Hepatic stellate cell (primary cell): ENCODE measurements at places on chromosomes 2 and 18.
A peak's percentile ranks its signal among the peaks of the same experiment; 100 is the strongest.

GRCh38 chr2:240946046-240946445 lies 39.9 kb downstream of the CROCC2 start:
- no peak for DNase-seq

DNA sequence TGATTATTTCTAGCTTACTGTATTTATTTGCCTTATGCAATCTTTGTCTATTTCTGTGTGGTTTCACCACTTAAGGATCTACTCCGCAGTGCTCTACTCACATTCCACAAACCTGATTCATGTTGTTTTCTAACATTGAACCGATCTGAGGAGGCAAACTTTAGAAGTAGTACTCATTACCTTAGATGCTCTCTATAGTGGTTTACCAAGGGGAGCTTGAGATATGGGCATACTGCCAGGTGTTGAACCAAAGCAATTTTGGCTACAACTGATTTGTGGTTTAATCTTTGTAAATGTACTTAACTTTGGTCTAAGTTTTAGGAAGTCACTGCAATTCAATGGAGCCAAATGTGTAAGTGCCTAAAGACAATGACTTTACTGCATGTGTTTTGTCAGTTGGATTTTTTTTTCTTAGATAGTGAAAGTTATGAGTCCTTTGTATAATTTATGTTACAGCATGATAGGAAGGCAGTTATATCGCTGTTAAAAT lies 50.1 kb downstream of the MAP2 start:
- peak; percentile 40 for DNase-seq

DNA sequence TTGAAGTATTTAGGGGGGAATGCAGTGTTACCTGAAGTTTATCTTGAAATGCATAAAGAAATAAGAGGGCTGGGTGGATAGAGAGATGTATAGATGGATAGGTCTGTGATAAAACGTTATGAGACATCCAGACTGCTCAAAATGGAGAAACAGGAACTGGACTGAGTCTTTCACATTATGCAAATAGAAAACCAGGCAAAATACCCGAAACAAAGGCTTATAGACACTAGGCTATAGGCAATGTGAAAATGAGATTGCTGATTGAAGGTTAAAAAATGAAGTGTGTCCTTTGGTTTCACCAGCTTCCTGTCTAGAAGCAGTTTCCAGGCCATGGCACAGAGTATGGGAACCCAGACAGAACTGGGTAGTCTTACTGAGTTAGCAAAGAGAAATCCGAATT lies 24.9 kb upstream of the SLC3A1 start:
- no peak for DNase-seq

- DNase-seq, result no peak
These were observed 360.3 kb downstream of the LRRTM1 start for GRCh38 chr2:79944205-79944604.

- no peak for DNase-seq
These were observed 2.5 kb downstream of the HPCAL1 start for GRCh38 chr2:10305254-10305635.

DNA sequence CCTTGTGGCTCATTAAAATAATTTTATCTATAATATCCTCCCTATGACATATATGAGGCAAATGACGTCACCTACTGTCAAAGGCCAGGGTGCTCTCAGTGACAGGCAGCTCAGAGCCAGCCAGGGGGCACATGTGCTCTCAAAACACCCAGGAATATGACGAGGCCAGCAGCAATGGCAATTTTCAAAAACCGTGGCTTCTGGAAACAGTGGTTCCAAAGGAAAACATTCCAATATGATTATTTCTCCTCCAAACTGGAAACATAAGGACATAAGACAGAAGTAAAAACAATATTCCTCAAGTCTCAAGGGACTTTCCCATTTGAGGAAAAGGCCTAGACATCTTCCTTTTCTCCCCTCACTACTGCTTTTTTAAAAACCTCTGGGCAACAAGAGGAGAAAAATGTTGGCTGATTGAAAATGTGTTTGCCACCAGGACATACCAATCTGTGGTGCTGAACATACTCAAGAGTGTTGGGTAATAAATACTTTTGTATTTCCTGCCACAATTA lies 40.8 kb downstream of the RNF152 start:
- DNase-seq, result peak; percentile 77

- no peak for DNase-seq
These were observed 13.2 kb downstream of the PRELID3A start for GRCh38 chr18:12420821-12421421.

DNA sequence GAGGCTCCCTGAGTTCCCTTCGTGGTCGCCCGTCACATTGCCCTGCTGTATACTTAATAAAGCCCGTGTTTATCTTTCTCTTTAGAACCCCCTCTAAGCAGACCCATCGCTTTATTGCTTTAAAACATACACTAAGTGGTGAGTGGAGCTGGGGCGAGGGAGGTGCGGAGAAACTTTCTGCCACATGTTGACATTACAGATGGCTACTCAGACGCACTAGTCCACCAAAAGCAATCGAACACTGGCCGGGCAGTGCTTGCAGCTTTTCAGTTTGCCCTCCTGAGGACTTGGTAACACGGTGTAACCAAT lies 859 bp upstream of the COLEC12 start:
- no peak for DNase-seq

GRCh38 chr2:235692076-235692475 lies 198.2 kb downstream of the AGAP1 start:
- no peak for DNase-seq

DNA sequence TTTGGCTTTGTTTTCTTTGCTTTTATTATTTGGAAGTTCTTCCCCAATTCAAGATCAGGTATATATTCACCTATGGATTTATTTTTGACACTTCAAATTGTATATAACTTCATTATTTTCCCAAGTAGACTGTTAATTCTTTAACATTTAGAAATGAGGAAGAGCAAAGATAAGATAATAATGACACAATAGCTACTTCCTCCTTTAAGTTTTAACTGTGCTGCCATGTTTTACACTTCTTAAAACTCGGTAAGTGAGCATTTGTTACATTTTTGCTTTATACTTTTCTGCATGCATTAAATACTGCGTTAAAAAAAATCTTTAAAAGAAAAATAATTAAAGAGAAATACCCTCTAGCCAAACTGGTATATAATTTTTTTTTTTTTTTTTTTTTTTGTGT lies 32.5 kb downstream of the SLC66A3 start:
- no peak for DNase-seq

GRCh38 chr2:222391743-222392285 lies 32.5 kb upstream of the SGPP2 start:
- DNase-seq, result no peak

DNA sequence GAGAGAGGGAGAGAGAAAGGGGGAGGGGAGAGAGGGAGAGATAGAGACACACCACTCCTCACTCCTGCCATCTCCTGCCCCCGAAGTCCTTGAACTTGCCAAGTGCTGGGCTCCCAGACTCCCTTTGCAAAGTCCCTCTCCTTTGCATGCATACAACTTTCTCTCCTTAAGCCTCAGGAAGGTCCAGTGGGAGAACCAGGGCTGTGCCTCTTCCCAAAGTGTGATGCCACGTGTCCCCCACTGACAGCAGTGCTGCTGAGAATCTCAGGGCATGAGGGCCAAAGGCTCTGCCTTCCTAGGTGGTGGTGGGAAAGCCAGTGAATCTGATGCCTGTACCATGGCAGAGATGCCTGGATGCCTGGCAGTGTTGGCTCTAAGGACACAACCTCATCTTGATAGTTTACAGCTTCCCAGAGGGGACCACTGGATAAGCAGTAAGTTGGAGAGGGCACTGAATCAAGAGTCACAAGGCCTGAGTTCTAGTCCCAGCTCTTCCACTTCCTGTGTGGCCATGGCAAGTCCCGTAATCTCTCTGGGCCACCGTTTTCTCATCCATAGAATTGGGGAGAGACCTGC lies 103.4 kb downstream of the CLIP4 start:
- no peak for DNase-seq

- no peak for DNase-seq
These were observed 6.6 kb downstream of the GAREM2 start for GRCh38 chr2:26179446-26179913.

DNA sequence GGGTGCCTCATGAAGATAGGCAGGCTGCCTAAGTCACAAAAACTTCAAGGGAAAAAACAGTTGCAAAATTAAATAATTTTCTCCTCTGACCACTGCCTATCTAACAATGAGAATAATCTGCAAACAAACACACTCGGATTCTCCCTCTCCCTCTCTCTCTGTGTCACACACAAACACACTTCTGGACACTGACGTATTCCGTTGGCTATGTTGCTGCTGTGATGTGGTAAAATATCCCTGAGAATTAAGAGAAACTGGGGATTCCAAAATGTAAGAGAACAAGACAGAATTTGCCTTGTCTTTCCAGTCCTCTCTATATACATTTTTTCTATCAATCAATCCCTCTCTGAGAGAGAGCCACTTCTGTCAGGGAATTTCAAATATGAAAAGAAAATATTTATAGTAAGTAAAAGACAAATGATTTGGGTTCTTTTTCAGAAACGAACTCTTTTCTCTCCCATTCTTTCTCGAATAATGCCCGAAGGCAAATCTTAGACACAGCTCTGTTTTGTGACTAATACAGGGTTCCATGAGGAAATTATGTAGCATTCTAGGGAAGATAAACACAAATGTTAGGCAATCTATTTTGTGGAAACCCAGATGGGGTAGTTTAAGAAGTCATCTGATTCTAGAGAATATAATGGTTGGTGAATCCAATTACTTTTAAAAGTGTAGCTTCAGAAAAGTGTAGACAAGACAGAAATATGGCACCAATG lies 310.3 kb upstream of the CYP26B1 start:
- DNase-seq, result no peak

DNA sequence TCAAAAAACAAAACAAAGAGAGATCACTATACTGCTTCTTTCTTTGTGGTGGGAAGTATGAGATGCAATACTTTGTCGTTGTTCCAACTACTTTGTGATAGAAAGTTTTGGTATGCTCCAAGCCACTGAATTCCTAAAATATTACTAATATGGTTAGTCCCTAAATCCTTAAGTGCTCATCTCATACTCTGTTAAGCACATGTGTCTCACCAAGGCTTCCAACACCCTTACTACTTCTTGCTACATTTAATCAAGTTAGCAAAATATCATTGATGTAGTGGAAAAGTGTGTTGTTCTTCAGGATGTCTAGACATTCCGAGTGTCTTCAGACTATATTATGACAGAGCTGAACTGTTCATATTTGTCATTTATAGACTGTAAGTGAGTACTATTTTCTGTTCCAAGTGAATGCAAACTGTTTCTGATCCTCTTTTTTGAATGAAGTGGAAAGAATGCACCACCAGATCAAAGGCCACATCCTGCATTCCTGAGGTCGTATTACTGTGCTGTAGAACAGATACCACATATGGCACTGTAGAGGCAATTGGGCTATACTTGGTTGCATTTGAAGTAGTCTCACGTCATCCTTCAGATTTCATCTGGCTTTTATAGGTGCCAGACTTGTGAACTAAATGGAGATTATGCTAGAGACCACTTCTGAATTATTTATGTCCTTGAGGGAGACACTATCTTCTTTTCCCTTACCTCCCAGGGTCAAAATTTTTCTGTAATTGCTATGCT lies 298.4 kb upstream of the ZNF521 start:
- DNase-seq, result peak; percentile 36

DNA sequence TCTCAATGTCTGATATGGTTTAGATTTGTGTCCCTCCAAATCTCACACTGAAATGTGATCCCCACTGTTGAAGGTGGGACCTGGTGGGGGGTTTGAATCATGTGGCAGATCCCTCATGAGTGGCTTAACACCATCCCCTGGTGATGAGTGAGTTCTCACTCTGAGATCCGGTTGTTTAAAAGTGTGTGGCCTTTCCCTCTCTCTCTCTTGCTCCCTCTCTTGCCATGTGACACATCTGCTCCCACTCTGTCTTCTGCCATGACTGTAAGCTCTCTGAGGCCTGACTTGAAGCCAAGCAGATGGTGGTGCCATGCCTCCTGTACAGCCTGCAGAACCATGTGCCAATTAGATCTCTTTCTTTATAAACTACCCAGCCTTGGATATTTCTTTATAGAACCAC lies 108.8 kb downstream of the RBMS1 start:
- DNase-seq, result no peak

DNA sequence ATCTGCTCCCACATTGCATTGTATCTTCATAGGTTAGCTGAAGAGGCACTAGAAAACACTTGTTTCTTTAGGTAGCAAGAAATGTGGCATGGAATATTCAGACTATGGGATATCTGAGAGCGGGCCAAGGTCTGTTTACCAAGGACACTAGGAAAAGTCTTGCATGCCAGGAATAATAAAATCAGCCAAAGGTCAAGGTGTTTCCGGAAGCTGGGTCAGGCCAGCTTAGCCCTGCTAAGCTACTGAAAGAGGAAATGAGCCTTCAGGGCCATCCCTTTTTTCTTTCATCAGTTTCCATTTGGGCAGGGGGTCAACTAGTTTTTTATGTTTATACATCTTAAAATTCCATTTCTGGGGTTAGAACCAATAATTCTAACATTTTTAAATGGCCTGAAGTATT lies 101.1 kb downstream of the DPP4 start:
- no peak for DNase-seq

DNA sequence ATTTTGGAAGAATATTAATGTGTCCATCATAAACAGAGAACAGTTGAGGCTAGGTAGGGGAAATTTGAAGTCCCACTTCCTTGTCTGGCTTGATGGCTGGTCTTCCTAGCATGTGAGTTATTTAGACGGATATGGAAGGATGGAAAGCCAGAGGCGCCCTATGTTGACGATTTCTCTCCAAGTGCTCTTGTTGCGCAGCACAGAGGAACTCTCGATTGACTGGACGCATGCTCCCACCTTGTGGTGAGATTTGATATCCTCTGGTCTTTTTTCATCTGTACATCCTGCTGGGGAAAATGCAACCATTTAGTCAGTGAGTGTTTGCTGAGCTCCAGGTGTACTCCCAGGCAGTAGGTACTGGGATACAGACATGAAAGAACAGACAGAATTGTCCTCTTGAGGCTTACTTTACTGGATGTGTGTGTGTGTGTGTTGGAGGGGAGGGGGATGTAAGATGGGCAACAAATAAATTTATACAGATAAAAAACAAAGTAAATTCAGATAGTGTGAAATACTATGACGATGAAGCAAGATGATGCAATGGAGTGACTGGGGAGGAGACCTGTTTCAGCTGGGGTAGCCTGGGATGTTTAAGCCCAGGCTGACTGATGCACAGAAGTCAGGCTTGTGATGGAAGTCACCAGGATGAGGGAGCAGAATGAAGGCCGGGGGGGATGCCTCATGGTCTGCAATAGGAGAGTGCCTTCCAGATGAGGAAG lies 137.2 kb downstream of the TRIM43 start:
- DNase-seq, result peak; percentile 48

DNA sequence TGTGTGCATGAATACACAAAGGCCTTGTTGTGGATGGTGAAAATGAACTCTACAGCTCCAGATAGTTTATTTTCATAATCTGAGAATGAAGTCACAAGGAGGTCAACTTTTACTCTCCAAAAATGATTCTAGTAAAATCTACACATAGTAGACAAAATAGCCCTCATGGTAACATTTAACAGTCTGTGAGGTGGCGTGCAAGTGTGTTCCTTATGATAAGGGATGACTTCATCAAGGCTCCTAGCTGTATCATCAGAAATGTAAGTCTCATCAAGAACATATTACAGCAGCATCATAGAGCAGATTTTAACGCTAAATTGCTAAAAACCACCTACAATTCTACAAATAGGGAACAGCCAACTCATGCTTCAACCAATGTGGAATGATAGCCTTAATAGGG lies 72.3 kb upstream of the RIOK3 start:
- peak; percentile 11 for DNase-seq
